ENCODE measurements at places on chromosomes 2 and 18.

GRCh38 chr18:63192126-63192884, 127.3 kb downstream of the BCL2 start:
- DNase-seq = no peak

DNA sequence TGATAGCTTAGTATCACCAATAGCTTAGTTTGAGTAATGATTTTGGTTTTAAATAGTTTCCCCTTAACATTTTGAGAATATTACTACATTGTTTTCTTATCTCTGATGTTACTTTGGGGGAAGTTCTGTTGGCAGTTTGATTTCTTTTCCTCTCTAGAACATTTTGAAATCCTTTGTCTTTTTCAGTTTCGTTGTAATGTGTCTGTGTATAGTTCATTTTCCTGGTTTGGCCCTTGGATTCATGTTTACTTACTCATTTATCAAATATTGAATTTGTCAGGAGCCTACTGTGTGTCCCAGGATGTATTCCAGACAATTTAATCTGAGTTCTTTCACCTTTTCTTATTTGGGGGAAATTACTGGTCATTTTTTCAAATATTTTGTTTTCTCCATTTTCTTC, 16.7 kb downstream of the ANKRD12 start:
- no peak for DNase-seq

DNA sequence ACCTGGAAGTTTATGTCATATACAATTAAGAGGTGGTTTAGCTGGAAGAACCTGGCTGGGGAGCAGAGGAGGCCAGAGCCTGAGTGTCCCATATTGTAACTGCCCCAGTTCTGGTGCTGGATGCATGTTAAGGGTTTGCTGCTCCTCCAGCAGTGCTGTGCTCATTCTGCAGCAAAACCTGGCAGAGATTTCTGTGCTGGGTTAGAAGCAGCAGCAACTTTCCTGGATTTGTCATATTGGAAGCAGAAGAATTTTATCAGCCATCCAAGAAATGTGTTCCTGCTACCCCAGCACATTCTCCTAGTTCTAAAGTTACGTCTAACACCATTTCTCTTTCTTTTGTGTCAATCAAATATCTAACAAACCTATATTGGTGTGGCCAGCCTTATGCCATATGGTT, 284.1 kb downstream of the TDRD15 start:
- no peak for DNase-seq

- no peak for DNase-seq
Observed at GRCh38 chr18:41753826-41754225, 201.2 kb upstream of the PIK3C3 start.

GRCh38 chr2:49241501-49241900, 87.2 kb upstream of the FSHR start:
- no peak for DNase-seq

DNA sequence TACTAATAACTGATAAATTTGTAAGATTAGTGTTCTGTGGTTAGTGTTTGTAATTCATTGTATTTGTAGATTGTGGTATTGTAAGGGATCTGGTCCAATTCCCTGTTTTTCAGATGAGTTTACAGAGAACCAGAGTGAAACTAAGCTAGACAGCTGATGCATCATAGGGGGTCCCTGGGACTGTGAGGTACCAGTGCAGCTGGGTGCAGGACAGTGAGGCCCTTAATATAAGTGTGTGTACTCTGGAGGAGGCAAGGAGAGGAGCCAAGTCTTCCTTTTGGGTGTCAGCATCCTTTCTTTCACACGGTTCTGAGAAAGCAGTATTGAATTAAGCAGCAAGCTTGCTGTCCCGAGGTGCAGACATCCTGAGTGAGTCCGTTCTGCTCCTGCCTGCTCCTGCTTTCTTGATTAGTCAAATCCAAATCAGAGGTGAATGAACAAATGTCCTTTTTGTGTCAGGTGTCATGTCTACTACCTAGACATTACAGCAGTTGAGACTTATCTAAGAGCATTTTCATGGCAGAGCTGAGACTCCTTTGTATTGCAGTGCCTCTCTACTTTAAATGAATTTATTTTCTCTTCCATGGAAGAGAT, 194.9 kb downstream of the MCFD2 start:
- no peak for DNase-seq

GRCh38 chr2:26477911-26478253, at the start of gene OTOF:
TSS of gene OTOF (minus strand) at chr2:26478124.
- no peak for DNase-seq

- DNase-seq = no peak
Observed at GRCh38 chr18:14971461-14972185, 223.7 kb downstream of the ANKRD30B start.

- DNase-seq = no peak
Observed at GRCh38 chr2:172439911-172440310, 12.5 kb downstream of the ITGA6 start.

GRCh38 chr2:67752969-67753368, 309.8 kb downstream of the C1D start:
- no peak for DNase-seq

DNA sequence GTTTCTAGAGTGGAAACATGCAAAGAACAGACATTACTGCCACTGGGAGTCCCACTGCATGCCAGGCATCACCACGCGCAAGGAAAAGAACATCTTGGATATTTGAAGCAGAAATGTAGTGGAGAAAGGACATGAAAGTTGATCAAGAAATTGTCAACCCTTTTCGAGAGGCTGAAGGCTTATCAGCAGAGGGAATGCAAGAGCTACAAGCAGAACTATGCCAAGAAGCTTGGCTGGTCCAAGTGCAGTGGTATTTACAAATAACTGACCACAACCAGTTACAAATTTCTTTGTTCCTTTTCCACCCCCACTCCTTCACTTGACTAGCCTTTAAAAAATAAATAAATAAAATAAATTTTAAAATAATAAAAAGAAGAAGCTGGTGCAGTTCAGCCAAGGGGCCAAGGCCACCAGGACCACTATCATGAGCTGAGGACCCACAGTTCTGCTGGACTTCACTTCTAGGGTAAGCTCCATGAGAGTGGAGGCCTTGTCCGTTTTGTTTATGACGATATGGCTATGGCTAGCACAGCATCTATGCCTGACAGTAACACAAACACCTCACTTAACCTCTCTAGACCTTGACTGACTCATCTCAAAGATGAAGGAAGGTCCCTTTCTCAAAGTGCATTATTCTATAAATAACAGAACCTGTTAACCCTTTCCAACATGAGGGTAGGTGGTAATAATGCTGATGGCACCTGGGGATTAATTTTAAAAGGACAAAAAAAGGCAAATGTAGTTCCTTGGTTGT, 20.9 kb downstream of the MARCHF4 start:
- DNase-seq = no peak

DNA sequence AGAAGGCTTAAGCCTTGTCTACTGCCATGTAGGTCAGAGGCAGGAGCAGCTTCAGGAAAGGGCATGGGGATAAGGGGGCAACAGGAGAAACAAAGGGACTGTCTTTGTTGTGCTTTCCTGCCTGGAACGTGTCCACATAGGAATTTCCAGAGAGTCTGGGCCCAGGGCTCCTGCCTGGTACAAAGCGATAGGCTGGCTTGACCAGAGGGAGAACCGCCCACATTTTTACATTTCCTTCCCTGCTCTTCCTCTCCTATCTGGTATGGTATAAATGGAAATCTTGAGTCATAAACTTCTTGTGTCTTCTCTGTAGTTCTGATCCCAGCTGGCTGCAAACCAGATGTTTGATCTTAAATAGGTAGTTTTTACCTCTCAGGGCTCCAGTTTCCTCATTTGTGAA, 414.8 kb downstream of the HRH4 start:
- DNase-seq = no peak

- no peak for DNase-seq
Observed at GRCh38 chr2:28201671-28202180, 190.9 kb upstream of the FOSL2 start.

DNA sequence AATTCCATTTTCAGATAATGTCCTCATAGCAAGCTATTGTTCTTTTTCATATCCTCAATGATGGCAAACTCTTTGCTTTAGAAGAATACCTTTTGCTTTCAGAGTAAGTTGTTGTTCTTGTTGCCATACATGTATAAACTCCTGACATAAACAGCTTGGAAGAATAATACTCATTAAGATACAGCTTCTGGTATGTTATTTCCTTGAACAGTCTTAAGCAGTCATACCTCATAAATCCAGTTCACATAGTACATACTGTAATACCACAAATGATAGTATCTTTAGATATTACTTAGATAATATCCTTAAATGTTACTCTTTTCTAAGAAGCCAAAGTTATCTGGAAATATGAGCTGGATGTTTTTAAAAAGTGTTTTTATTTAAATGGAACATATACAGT, 23.2 kb downstream of the METTL8 start:
- no peak for DNase-seq

- no peak for DNase-seq
Observed at GRCh38 chr2:231751042-231751815, 29.9 kb downstream of the PDE6D start.

DNA sequence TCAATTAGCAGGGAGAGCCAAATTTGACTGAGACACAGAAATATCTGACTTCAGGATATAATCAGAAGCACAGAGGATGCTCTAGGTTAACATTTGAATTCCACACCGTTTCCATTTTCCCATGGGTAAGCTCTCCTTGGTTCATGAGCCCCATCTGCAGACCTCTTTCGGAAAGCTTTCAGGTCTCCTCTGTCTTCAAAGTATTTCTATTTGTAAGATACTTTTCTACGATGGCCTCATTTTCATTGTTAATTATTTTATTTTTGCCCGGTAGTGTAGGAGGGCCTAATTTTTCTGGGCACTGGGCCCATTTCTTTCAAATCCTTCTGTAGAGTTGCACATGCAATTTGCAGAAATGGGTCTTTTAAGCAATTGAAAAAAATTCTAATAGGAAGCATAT, 53.8 kb downstream of the LRPPRC start:
- no peak for DNase-seq

- DNase-seq = no peak
Observed at GRCh38 chr2:219056896-219057708, 3.6 kb downstream of the IHH start.

GRCh38 chr2:95053543-95053942, 28.0 kb downstream of the MAL start:
- DNase-seq = peak; percentile 44

DNA sequence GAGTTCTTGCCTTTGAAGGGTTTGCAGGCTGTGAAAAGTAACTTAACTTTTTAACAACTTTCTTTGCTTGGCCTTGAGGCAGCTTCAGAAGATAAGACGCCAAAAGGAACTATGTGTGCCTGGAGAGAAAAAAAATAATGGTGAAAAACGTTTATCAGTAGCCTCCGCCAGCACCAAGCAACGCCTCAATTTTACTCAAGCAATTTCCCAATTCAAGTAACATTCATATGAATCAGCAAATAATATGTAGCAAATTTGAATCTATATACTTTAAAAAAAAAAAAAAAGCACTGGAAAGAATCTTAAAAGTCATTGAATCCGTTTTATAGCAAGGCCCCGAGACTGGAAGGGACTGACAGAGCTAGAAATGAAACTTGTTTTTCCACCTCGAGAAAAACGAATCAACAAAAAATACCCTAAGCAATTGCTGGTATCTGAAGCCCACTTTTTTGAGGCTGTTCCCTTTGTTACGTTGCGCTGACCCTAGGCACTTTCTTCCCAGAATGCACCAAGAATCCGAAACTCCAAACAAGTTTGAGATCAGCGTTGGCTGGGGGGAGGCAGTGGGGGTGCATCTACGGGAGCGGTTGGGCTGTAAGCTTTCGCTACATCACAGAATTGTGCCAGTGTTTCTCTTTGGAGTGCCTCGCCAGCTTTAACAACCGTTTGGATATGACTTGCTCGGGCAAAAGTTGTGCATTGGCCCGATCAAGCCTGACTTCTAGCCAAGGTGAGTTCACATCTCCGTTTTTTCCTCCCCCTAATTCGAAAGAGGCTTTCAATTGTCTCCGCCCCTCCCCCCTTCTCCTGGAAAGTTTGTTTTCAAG, 2.7 kb upstream of the TGIF1 start:
- no peak for DNase-seq

- DNase-seq = no peak
Observed at GRCh38 chr2:226652983-226653765, 146.4 kb downstream of the IRS1 start.

DNA sequence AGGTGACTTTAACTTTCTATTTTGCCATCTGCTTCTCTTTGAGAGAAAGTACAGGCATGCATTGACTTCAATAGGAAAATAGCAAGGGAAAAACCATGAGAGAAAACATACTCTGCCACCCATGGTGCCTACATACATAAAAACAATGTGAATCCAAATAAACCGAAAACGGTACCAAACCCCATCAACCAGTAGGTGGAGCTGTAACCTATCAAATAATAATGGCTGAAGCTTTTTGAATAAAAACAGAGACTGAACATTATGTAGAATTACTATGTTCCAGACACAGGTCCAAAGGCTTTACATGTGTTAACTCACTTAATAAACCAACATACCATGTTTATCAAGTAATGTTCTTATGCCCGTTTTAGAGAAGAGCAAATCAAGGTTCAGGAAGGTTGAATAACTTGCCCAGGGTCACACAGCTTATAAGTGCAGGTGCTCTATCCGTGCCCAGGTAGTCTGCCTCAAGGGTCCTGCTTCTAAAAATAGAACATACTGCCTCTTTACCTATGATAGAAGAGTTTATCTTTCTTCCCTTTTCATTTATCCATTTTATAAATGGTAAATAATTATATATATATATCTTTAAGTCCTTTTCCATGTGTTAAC, 293.9 kb upstream of the SYT4 start:
- no peak for DNase-seq

Data from activated naive CD8-positive, alpha-beta T cell treated with anti-CD3 and anti-CD28 coated beads, Interleukin-2, amount 50 U/mL, for 24 hours (primary cell).